ENCODE measurements at places on chromosomes 7 and 10.
A peak's percentile ranks its signal among the peaks of the same experiment; 100 is the strongest.

GRCh38 chr7:41574377-41574776 lies 128.5 kb downstream of the INHBA start:
- no peak for DNase-seq

DNA sequence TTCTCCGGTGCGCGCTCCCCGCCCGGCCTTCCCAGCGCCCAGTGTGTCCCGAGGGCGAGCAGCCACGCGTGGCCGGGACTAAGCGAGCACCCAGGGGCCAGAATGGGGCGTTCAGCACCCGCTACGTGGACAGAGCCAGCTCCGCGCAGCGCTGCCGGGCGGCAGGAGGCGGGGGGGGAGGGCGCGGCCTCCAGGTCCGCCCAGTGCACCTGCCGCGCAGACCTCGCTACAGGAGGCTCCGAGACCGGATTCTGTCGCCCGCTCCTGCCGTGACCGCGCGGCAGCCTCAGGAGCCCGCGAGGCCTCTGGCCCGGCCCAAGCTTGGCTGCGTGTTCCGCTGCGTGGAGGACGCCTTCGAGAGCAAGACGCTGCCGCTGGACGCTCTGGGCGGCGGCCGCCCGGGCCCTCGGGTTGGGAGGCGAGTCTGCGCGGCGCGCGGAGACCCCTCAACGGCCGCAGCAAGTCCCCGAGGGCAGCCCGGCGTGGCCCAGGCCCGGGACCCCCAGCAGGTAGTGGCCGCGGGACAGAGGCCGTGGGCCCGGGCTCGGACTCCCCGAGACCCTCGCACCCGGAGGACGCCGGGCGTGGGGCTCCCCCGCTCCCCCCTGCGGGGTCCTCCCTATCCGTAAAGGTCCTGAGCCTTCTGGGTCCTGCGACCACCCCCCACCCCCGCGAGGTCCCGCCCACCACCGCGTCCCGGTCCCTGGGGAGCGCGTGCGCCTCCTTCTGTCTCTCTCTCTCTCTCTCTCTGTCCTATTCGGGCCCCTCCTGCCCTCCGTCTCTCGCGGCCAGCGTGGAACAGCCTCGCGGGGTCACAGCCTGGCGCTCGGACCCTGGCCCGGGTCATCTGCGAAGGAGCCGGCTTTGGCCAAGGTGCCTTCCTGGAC lies 904 bp upstream of the DPYSL4 start:
- DNase-seq: peak; percentile 49

- no peak for DNase-seq
Measured at GRCh38 chr10:49151025-49151445, 17.2 kb upstream of the FAM170B start.

DNA sequence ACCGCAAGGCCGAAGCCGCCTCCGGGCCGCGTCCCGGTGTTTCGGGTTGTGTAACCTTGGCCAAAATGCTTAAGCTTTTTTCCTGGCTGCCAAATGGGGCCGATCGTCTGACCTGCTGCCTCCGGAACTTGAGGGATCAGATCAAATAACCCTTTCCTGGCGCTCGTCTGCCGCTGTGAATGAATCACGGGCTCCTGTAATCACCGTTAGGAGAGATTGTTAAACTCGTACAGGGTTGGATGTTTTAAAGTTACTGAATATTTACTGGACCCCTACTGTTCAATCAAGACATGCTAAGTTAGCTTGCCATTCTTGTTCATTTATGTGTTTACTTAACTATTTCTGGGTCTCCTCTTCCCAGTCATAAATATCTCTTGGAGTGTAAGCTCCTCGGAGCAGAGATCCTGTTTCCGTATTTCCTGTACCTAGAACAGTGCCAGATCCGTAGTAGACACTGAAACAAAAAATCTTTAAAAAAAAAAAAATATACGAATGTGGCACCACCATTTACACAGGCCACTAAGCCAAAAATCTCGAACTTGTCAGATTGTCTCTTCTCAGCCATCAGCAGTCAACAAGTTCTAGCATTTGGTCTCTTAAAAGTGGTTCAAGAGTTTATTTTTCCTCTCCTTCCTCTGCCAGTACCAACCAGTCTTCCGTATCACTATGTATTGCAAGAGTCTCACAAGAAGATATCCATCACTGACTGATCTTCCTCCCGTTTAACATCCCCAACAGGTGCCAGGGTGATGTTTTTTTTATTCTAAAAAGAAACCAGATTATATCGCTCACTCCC lies 650 bp upstream of the TM9SF3 start:
- no peak for DNase-seq

DNA sequence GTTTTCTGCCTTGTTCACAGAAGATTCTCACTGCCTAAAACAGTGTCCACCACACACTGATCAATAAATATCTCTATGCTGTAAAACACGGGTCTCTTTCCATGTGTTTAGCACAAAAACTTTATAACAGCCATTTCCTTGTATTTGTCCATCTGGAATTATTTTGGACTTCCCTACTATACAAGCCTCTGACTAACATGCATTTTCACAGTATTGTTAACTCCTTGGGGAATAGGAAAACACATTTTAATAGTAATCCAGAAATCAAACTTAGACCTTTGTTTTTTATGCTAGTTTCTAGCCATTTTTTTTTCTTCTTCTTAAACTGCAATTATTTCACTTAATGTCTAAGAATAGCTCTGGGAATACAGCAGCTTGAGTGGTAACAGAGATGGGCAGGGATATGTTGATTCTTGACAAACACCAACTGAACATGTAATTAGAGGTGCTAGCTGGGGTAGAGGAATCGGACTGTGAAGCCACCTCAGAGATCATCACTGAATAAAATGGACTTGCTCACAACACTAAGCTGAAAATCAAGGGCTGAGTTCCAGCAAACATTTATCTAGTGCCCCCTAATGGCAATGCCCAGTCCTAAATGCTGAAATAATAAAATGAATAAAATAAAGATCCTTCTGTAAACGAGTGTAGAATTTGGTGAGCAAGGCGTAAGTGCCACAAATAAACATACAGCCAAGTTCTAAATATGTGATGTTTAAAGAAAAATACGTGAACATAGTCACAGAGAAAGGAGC lies 593.1 kb downstream of the SORCS1 start:
- DNase-seq: no peak

DNA sequence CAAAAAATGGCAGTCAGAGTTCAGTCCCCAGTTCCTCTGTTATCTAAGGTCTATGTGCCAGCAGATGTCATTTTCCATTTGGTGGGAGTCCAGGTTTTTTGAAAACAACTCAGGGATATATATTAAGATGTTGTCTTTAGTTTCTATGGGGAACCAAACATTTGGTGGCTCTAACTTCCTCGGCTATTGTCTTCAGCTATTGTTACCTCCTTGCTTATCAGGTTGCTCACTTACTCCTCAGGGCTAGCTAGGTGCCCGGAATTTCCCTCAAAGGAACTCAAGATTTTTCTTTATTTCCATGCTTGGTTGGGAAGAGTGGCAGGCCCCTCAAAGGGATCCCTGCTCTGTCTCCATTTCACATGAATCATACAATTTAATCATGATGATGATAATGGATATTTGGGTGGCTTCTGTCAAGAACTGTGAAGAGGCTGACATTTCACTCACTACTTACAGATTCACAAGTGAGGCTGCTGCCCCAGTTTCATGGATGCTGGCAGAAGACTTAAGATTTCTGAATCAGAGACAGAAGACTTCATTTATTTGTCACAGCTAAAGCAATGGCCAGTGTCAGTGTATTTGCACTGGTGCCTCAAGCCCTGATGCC lies 182.8 kb downstream of the PKD1L1 start:
- no peak for DNase-seq

DNA sequence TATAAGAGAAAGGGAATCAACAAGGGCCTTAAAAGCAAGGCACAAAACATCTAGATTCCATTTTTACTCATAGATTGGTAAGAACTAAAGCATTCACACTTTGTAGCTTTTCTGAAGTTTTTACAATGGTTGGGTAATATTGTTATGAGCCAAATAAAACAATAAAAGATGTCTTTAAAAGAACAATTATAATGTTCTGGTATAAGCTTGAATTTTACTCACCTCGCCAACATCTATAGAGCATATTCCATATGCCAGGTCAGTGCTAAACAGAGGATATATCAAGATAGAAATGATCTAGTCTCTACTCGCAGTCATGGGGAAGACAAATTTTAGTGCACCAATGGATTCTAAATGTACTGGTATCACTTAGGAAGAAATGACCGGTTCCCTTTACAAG lies 11.9 kb downstream of the STEAP1 start:
- DNase-seq: no peak

DNA sequence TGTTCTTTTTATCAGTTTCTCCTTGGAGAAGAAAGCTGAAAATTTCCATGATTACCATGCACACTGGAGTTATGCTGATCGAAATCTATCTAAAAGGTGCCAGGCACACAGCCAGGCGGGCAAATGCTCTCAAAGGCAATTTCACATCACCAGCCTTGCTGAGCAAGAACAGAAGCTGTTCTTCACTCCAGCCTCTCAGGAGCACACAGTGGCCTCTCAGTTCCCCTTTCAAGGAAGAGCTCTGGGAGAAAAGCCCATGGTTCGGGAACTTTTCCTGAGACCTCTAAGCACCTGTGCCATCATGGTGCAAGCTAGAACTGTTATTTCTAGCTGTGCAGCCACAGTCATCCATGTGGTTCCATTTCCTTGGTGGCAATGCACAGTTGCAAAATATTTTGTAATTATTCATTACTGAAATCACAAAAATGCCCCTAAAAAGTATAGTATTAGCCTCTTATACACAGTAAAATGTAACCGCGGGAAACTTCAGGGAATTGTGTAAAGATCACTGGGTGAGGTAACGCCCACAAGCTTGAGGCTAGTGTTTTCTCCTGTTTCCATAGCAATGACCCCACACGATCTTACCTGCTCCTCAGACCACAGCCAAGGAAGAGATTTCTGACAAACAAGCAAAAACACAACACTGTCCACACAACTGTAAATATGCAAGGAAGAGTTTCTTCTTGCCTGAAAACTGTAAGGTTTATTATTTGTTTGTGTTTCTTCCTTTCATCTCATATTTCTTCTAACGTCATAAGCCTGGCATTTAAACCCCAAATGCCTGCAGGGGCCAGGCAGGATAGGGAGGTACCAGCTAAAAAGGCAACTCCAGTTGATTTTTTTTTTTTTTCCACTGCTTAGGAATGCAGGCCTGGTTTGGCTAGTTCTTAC lies 121.2 kb downstream of the FAM107B start:
- DNase-seq: no peak

- DNase-seq: no peak
Measured at GRCh38 chr10:58352956-58353610, 18.3 kb downstream of the UBE2D1 start.

- no peak for DNase-seq
Measured at GRCh38 chr10:63423494-63423893, 42.3 kb downstream of the JMJD1C start.

DNA sequence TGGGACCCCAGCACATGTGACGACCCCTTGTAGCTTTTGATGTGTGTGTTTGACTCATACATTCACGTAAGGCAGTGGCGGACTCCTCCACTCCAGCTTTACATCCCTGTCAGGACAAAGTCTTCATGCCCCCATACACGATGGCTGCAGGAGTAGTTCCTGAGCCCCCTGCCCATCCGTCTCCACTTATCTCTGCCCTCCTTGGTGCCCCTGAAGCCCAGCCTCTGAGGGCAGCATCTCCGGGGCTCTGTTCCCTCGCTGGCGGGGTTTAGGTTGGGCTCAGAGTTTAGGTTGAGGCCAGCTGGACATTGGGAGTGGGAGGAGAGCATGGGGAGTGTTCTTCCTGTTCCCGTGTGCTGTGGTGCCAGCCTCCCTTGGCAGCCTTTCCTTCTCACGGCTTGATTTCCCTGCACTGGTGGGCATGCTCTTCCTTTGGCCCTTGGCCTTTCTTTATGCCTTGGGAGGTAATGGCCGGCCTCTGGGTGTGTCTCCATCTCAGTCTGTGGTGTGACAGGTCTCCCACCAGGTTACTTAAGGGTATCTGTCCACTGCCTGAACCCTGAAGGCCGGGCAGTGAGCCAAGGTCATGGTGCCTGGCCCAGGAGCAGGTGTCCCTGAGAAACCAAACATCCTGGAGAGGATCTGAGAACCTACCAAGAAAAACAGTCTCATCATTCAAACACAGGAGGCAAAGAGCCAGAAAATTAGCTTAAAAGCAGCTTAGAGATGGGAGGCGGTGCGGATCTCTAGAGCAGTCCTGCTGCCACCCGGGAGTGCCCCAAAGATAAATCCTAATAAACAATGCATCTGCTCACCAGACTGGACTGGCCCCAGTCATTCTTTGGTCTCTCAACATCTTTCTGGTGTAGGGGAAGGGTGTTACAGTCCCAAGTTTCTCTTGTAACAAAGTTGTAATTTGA lies 85.5 kb downstream of the GLRX3 start:
- no peak for DNase-seq

DNA sequence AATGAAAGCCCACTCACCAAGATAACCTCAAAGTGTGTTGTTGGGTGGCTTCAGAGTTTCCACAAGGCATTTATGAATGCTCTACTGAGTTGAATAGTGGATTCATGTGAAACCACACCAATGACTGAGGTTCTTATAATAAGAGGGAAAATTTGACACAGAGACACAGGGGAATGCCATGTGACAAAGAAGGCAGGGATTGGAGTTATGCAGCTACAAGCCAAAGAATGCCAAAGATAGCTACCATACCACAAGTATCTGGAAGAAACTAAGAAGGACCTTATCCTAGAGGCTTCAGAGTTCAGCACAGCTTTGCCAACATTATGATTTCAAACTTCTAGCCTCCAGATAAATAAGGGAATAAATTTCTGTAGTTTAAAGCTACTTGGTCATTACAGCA lies 68.0 kb upstream of the PCDH15 start:
- DNase-seq: no peak

DNA sequence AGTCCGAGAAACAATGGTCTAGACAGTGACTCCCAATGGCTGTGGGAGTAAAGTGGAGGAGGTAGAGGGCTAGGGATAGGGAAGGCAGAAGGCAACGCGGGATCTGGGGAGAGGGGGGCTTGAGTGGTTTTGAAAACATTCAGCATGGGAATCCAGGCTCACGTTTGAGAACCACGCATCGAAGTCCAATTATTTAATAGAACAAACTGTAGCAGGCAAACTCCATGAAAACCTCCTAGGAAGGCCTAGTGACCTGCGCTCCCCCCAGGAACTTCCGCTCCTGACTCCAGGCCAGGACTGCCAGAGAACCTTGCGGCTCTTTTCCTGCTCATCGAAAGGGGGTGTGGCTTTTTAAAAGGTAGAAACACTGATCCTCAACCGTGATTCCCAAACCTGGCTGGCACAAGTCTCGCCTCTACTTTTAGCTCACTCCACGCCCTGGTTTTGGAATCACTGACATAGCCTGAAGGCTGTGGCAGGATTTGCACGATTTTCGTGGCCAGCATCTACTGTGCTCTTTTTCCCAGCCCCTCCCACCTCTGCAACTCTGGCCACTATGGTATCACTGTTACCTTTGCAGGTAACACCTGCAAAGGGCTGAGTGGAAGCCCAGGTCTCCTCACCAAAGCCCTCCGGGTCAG lies 43.4 kb downstream of the MYOF start:
- no peak for DNase-seq

DNA sequence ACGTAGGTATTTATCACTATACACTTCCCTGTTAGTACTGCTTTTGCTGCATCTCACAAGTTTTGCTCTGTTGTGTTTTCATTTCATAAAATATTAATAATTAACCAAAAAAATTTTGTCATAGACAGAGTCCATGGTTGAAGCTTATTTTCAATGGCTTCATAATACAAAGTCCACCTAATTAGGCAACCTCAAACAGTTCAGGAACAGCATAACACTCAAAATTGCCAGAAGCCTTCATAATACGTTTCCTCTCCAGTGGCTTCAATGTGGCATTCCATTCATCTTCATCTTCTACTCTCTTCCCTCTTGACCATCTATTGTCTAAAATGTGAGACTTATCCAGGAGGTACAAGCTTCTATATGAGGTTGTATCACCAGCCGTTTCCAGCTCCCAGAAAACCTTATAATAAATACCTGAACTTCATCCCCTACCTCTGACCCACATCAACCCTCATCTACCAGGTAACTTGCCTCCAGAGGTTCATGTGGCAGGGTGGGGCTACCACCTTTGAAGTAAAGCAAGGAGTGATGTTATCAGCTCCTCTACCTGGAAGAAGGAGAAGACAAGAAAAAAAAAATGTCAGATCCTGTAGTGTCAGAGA lies 337.3 kb downstream of the MALRD1 start:
- no peak for DNase-seq

Data from stimulated activated CD4-positive, alpha-beta T cell treated with anti-CD3 and anti-CD28 coated beads, Interleukin-12 subunit alpha, Interleukin-12 subunit beta, amount 100 ng/mL, for 4 hours (primary cell).